ENCODE measurements at places on chromosomes 5 and 9.

DNA sequence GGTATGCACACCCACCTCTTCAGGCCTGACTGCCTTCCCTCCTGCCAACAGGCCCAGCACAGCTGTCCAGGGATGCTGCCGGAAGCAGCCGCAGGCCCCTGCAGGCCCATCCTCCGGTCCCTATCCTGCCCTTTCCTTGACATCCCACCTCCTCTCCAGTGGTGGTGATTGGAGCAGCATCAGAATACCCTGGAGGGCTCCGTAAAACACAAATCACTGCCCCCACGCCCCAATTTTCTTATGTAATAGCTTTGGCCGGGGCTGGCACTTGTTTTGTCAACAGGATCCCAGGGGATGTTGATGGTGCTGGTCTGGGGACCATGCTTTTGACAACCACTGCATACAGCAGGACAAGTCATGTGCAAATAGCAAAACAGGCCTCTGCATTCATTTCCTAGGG is 274.5 kb downstream of the GADD45G start:
- no peak for DNase-seq

GRCh38 chr5:109691996-109692395 is 2.3 kb downstream of the MAN2A1 start:
- no peak for DNase-seq

DNA sequence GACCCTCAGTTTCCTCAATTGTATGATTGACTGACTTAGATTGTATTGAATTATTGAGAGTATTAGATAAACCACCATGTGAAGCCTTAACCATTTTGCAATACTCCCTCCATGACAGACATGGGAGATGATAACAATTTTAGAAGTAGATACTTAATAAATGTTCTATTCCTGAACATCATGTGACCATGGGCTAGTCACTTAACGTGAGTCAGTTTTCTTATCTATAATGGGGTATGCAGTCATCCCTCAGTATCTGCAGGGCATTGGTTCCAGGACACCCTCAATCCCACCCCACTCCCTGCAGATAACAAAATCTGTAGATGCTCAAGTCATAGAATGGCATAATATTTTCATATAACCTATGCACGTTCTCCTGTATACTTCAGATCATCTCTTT is 31.0 kb downstream of the SNX18 start:
- DNase-seq = no peak

GRCh38 chr9:120475341-120475740 is 104.6 kb downstream of the CDK5RAP2 start:
- DNase-seq = no peak

DNA sequence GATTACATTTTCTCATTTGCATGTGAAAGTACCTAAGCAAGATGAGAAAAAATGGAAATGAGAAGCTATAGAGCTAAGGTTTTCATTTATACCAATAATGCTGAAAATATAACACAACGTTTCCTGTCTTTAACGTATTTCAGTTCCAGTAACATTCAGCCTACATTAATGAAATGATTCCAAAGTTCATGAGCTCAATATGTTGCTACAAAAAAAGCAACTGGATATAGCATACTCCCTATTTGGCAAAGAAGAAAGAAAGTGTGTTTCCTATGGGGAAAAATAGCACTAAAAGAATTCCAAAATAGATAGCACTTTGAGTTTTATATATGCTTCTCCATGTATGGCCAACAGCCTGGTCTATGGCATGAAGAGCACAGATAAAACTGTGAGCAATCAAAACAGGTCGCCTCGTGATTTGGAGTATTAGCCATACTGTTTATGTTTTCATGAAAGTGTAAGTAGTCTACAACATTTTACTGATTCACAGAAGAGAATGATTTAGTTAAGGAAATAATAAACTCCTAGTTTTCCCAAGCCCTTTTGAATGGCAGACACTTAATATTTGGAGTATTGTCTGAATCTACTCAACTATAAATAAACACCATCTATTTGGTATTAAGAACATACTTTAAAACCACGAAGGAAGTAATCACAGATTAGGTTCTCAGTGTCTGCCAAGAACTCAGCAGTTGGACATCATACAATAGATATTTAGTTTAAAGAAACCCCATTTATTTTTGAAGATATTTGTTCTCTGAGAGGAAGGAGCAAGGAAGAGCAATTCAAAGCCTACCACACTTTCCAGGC is 258.7 kb upstream of the RASA1 start:
- DNase-seq = no peak

DNA sequence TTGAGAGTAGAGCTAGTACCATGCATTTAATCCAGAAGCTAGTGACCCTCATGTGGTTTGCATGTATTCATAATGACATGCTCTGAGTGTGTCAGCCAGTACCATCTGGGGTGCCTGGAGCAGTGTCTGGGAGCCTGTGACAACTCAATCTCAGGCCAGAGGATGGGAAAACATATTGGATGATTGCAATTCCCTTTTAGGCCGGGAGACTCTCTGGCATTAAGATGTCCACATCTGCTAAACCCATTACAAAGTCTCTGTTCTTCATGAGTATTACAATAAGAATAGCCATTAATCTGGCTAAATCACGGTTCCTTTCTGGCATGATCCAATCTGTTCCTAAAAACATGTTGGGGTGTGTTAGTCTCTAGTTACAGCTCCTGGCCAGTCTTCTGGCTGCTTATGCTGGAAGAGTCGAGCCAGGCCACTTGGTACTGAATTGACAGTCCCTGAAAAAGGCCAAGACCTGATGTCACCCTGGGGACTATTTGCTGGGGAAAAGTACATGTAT is 475.7 kb downstream of the ENC1 start:
- no peak for DNase-seq
